Activated effector memory CD4-positive, alpha-beta T cell treated with anti-CD3 and anti-CD28 coated beads, Interleukin-2, amount 50 U/mL, for 16 hours (primary cell): ENCODE measurements at places on chromosomes 1 and 21.

DNA sequence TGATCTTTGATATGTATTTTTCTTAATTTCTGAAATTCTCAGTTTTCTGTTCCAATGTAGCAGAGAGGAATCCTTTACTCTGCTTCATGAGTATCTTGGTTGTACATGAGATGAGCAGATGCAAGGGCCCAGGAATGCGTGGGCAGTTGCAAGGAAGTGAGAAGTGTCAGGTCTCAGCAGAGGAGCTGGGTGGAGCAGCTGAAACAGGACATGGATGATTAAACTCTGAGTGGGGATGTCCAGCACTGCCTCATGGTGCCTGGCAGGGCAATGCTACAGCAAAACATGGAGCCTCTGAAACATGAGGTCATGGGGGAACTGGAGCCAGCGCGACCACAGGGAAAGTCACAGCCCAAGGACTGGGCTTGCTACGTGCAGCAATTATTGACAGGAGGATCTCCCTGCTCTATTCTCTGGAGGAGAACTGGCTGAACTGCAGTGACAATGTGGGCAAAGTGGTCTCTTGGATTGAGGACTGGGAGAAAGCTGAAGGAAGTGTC, 48.4 kb downstream of the COLGALT2 start:
- DNase-seq: no peak

DNA sequence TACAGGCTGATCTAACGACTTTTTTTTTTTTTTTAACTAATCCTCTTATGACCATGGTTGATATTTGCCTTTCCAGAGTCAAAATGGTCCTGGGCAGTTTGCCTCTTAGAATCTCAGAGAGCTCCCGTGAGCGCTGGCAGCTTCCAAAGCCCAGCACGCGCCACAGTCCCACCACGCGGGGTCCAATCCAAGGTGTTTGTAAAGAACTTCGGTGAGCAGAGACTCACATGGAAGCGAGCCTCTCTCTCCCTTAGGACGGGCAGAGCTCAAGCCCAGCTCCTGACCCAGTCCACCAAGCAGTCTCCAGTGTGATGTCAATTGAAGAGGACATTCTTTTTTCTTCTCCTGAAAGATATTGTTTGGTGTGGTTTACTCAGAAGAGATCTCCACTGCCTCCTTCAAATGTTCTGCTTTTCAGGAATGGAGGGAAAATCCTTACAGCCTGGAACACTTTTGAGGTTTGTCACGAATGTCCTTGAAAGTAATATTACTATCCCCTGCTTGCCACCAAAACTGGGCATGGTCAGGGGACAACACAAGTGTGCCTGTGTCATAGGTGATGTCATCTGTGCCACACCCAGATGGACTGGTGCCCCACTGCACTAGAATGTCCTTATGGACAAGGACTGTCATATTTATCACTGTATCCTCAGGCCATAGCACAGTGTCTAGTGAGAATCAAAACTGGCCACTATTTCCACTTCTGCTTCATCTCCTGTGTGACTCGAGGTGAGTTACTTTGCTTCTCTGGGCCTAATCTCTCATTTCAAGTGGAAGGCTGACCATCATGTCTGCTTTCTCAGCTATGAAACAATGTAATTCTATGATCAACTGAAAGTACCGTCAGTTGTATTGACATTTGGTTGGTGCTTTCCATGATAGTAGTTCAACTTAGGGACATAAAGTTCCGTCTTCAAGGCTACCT, 97.4 kb upstream of the EDEM3 start:
- DNase-seq: no peak

DNA sequence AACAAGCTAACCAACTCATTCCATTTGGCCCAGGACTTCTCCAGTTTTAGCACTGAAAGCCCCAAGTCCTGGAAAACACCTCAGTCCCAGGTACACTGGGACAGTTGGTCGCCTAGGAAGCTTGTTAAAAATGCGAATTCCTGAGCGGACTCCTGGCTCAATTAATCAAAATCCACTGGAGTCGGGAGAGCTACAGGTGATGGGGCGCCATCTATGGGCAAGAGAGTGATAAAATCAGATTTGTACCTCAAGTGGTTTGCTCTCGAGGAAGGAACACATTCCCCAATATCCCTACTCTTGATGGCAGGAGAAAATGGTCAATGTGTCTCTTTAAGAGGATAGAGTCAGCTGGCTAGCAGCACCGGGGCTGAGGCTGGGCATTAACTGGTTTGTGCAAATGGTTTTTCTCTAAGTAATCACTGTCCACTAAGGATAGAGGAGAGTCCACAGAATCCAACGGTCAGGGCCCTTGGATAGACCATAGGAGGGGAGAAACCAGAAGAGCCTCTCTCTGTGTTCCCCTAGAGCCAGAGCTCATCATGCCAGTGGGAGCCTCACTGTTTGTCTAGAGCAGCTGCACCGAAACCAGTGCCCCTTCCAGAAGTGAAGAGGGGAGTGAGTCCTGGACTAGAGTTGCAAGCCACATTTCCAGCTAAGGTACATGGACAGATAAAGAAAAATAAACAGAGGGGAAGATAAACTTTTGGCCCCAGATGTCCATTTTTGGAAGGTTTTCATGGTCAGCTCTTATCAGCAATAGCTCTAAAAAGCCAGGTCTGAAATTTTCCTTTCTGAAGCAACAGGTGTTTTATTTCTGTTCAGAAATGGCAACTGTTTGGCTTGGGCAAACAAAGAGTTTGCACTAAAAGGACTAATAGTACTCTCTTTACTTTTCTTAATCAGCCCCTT, 148.5 kb downstream of the TENT5C start:
- peak; percentile 78 for DNase-seq

DNA sequence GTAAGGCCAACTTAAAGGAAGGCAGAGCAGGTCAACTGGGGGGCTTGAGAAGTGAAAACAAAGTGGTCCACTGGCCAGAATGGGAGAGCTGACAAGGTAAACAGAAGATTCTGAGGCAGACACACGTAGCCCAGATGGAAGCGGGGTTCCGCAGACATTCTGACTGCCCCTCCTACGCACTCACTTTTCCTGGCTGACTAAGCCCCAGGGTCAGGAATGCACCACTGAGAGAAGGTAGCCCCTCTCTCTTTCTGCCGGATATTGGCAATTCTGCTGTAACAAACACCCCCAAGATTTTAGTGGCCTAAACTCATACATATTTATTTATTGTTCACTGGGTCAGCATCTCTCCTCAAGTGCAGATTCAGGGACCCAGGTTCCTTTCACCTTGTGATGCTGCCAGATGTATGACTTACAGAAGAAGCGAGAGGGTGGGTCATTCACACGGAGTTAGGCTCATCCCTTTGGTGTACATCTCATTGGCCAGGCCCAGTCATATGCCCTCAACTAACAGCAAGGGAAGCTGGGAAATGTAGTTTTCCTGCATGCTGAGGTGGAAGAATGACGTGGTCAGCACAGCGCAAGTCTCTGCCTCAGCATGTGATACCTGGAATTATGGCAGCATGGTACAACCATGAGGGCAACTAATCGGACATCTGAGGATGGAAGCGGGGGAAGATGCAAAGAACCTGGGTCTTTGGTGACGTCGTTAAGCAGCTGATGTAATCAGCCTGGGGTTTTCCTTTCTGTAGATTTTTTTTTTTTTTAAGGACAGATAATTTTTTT, 43.4 kb upstream of the MRPS6 start:
- DNase-seq: peak; percentile 80

DNA sequence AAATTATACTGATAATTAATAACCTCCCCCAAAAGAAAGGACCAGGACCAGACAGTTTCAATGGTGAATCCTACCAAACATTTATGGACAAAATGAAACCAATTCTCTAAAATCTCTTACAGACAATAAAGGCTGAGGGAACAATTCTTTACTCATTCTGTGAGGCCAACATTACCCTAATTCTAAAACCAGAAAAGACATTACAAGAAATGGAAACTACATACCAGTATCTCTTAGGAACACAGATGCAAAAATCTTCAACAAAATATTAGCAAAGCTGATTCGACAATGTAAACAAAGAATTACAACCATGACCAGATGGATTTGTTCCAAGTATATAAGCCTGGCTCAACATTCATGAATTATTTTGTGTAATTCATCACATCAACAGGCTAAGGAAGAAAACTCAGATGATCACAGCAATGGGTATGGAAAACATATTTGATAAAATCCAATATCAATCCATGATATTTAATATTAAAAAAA, 8.6 kb downstream of the TMED5 start:
- DNase-seq: no peak

- DNase-seq: no peak
Measured at GRCh38 chr1:117981455-117982192, 52.1 kb downstream of the WDR3 start.

GRCh38 chr1:228178737-228179684, 13.4 kb downstream of the IBA57 start:
- DNase-seq: peak; percentile 49

DNA sequence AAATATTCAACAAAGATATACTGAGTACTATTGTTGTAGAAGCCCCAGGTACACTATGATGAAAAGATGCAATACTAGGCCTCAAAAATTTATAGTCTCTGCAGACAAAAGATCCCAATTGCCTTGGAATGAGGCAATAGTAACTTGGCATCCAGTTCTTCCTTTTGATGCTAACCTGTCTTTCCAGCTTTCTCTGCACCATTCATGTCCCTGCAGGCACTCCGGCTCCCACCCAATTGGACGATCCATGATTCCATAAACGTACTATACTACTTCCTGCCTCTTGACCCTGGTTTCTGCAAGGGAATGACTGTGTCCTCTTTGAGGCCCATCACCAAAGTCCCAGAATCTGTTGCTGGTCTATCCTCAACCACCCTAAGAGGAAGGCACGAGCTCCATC, 8.0 kb upstream of the TAGLN2 start:
- DNase-seq: no peak

DNA sequence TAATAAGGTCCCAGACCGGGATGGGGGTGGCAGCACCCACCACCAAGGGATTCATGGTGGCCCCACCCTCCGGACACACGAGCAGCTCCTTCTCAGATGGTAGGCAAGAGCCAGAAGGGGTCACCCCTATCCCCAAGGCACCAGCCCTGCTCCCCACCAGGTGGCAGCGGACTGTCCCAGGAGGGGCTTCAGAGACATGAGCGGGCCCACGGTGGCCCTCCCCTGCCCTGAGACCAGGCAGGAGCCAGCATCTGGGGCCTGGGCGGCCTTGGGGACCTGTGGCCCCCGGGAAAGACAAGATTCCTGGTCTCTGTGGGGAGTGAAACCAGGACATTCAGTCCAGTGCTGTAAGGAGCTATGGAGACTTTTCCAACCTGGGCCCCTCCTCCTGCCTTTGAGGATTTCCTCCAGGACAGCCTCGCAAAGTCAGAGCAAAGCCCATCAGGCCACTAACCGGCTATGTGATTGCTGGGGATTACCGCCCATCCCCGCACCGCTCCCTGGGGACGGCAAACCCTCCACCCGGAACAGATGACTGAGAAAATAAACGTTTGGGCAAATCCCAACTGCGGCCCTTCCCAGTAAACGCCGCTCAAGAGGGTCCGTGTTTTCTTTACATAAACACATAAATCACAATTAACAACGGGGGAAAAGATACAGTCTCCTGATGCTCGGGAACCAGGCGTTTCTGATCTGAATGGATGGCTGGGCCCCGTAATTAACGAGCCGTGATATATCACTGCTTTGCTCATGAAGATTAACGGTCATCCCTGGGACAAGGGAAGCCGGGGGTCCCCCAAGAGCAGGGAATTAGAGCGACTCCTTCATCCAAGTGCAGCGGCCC, 50.9 kb upstream of the ARHGEF16 start:
- no peak for DNase-seq

DNA sequence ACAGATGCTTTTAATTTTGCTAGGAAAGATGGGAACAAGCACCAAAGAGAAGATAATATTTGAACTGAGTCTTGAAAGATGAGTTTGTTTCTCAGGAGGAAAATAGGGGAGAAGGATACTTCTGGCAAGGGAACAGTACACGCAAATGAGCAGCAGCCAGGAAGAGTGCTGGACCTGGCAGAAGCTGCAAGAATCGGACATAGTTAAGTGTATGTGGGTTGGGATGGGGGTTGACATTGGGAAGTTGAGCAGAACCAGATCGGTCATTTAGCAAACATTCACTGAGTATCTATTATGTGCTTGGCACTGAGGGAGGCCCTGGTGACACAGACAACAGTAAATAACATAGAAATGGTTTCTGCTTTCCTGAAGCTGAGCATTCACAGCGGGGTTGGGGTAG, 198.8 kb downstream of the PLPP3 start:
- no peak for DNase-seq

DNA sequence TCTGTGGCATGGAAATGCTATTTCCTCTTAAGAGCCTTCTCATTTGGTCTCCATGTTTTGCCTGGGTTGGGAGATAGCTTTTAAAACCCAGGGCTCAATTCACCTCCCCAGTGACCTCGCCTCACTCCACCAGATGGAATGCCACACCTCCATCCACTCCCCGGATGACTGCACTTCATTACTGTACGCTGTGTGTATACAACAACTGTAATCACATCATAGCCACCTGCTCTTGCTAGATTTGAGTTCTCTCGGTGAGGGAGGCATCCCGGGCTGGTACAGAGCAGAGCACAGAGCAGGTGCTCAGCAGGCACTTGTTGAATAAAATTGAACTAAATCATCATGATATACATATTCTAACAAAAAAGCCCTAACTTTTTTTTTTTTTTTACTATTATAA, 26.0 kb downstream of the SDE2 start:
- DNase-seq: no peak

- no peak for DNase-seq
Measured at GRCh38 chr1:116567790-116568661, 2.8 kb downstream of the CD58 start.

DNA sequence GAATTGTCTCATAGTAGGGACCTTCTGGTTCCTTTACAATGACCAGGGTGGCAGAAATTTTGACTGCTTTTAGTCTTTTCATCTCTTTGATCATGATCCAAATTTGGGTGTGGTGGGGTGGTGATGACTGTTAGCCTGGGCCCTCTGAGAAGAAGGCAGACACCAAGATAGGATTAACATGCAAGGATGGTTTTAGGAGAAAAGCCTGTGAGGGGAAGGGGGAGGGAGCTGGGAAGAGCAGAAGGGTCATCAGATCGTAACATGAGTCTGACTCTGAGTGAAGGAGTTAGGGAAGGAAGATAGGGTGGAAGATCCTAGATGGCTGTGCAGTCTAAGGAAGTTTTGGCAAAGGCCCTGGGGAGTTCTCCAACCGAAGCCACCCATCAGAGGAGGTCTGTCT, 28.5 kb upstream of the CAMSAP2 start:
- DNase-seq: no peak
